Activated CD4-positive, alpha-beta memory T cell treated with anti-CD3 and anti-CD28 coated beads, Interleukin-2, amount 10 ng/mL, durations not matched to agents 7 days and 5 days (primary cell): ENCODE measurements at places on chromosomes 16 and 17.

- DNase-seq: no peak
Measured at GRCh38 chr16:67649494-67649931, 4.6 kb downstream of the CARMIL2 start.

DNA sequence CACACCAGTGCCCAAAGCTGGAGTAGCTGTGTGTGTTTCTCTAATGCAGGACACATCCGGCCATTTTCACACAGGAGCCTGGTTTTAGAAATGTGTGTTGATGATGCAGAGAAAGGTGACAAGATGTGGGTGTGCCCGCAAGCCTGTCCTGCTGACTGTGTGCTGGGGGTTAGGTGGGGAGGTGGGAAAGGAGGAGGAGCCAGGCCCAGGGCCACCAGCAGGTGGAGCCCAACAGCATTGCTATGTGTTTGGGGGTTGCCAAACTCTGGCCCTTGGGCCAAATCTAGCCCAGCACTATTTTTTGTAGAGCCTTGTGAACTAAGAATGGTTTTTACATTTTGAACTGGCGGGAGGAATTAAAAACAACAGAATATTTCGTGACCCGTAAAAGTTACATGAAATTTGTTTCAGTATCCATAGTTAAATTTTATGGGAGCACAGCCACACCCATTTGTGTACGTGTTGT lies 61.7 kb upstream of the LGALS9 start:
- peak; percentile 62 for DNase-seq

GRCh38 chr16:89332243-89332901 lies 114.9 kb downstream of the ZNF778 start:
- no peak for DNase-seq

DNA sequence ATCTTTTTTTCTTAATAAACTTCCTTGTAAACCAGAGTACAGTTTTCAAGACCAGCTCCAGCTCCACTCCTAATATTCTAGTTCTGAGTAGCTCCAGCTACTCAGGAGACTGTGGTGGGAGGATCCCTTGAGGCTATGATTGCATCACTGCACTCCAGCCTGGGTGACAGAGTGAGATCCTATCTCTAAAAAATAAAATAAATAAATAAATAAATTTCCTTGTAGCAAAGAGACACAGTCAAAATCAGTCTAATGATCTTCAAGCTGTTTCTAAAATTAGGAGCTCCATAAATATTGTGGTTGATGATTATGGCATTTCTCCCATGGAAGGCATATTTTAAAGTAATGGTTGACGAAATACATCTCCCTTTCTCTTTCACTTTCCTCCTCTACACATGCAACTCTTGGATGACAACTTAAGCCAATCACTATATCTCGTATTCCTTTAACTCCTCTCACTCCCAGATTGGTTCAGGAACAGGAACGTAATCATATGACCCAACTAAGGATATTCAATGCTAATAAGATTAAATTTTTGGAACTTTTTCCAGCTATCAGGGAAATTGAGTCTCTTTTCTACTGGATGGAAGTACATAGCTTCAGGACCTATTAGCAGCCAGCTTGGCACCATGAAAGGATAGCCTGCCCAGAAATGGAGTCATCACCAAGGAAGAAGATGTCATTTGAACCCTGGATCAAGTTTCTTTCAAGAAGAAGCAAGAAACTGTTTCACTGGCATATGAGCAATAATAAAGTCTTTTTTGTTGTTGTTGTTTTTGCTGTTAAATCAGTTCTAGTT lies 42.1 kb upstream of the TAOK1 start:
- no peak for DNase-seq

DNA sequence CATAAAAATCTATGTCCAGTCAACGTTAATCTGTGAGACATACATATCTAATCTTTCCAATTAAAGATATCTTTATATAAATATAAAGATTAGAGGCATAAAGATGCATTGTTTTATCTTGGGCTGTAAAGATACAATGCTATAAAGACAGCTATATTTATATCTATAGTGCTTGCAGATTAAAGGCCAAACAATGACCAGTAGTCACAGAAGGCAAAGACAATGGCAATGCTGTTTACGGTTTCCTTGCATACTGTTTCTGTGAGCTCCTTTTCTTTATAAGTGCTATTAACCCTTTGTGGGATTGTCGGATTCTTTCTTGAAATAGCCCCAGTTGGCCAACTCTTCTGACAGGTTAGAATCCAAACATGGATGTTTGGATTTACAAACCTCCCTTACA lies 85.5 kb upstream of the SALL1 start:
- DNase-seq: no peak

DNA sequence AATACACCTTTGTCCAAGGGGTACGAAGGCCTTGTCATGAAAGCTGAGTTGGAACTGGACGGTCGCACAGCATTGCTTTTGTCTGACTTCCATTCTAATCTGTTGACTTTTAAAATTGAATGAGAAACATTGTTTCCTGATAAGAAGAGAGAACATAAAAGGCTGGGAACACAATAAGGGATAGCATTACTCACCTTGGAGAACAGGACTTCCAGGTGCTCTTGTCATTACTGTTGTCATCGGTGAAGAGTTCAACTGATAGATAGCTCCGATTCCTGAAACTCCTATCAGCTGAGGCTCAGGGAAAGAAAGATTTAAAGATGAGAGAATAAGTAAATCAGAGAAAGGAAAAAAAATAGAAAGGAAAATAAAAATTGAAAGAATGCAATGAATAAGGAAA lies 351.1 kb downstream of the KCNJ2 start:
- no peak for DNase-seq

- no peak for DNase-seq
Measured at GRCh38 chr17:42886283-42887176, 14.1 kb upstream of the G6PC1 start.

GRCh38 chr16:66493490-66494401 lies 56.2 kb downstream of the TK2 start:
- DNase-seq: no peak

- no peak for DNase-seq
Measured at GRCh38 chr16:73171380-73171779, 123.5 kb upstream of the ZFHX3 start.

DNA sequence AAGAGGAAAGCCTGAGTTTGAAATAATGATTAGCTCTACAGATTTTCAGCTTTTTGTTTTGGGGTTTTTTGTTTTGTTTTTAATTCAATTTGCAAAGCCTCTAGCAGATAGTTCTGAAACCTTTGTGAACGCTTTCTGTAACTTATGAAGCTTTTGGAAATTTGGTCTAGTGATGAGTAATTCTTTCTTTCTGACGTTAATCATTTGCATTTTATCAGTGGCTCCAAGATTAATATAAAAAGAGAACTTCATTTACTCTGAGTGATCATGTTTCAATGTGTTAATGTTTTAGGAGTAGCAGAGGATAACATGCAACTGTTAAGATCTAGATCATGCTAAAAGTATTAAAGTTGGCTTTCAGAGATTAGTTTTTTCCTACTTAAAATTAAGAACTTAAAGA lies 160.3 kb upstream of the TBX2 start:
- no peak for DNase-seq

- DNase-seq: no peak
Measured at GRCh38 chr17:30924341-30924740, 2.6 kb downstream of the ADAP2 start.

DNA sequence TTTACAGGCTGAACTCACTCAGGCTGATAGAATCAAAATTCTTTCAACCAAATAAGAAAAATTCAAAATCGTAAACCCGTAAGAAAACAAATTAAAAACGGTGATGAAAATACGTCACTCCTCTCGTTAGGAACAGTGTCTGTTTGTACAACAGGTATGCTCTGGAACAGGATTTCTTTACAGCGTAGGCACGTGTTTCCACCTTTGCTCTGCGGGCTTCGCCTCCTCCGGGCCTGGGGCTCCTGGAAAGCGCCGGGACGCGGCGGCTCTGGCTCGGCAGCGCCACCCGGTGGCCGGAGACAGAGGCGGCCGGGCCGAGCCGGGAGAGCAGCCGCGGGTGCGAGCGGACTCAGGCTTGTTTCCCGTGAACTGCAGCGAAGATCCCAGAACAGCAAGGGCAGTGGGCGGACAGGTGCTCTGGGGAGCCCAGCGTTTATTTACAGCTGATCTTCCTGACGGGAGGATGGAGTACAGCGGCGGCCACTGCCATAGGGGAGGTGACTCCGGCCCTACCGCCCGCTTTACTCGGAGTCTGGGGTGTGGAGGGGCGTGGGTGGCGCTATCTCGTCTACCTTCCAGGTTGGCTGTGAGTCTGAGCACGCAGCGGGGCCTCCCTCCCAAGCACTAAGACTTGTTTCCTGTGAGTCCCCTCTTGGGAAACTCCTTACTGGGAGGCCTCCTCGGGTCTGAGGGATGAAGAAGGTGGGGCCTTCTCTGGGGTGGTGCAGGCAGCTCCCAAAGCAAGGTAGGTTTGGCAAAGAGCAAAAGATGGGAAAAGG lies 40.5 kb upstream of the ATP2A3 start:
- DNase-seq: peak; percentile 66

DNA sequence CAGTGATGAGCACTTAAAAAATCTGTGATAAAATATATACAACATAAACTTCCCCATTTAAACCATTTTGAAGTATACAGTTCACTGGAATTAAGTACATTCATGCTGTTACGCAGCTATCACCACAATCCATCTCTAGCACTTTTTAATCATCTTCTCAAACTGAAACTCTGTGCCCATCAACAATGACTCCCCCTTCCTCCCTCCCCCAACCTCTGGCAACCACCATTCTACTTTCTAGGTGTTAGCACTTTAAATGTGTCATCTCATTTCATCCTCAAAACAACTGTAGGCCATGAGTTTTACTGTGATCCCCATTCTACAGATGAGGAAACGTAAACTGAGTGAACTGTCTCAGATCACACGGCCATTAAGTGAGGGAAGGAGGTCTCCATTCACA lies 13.8 kb upstream of the TMEM98 start:
- DNase-seq: peak; percentile 57

DNA sequence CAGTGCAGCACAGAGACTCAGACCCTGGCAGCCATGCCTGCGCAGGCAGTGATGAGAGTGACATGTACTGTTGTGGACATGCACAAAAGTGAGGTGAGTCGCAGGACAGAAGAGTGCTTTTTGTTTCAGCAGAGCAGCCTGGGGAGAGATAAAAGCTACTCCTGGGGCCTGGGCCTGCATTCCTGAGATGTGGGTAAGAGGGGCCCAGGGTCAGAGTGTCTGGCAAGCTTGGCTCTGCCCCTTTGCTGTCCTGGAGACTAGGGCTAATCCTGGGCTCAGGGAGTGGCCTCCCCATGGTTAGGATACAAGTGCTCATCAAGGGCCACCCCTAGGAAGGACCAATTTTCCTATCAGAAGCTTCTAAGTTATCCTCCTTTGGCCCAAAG lies 4.8 kb upstream of the ERBB2 start:
- DNase-seq: no peak

DNA sequence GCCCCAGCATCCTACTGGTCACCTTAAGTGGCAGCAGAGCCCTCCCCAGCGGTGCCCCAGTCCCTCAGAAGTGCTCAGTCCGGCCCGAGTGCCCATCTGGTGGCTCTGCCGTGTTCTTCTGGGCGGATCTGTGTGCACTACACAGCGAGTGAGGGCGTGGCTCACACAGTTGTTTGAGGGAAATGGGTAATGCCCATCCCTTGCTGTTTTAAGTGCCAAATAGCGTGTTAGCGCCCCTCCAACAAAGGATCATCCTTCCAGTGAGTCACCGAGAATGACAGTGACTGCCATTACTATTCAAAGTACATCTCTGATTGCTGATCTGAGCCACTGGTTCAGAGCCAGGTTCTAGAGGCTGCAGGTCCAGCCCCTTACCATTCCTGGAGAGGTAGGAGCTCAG lies 152.0 kb downstream of the LGALS9B start:
- DNase-seq: no peak

GRCh38 chr16:75111961-75112733 lies 4.4 kb downstream of the LDHD start:
- DNase-seq: no peak

GRCh38 chr16:60203525-60204124 lies 1469.5 kb upstream of the GOT2 start:
- DNase-seq: no peak

DNA sequence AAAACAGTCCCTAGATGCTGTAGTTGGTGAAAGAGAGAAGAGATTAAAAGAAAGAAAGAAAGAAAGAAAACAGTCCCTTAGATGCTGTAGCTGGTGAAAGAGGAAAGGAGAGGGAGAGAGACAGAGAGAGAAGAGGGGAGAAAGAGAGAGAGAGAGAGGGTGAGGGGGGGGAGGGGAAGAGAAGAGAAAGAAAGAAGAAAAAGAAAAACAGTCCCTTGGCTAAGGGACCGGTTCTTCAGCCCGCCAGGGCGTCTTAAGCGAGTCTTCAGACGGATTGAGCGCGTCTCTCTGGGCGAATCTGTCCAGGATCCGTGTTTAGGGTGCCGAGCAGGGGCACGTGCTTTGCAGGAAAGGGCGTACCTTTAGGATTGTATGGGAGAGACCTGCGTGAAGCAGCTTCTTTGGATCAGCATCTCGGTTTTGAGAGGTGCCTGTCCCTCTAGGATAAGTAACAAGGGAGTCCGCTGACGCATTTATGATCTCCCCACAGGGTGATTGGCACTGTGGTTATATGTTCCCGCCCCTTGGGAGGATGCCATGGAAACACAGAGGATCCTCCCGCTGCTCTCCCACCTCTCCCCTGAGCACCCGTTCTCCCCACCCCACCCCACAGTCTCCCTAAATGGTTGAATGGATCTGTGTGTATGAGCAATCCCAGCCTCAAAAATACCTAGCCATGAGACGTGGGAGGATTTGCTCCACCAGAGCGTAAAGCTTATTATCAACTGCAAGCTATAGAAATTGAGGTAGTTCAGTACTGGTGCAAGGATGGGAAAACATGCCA lies 16.7 kb downstream of the GNGT2 start:
- DNase-seq: peak; percentile 44

GRCh38 chr17:61205401-61205800 lies 194.2 kb upstream of the TBX2 start:
- DNase-seq: no peak

DNA sequence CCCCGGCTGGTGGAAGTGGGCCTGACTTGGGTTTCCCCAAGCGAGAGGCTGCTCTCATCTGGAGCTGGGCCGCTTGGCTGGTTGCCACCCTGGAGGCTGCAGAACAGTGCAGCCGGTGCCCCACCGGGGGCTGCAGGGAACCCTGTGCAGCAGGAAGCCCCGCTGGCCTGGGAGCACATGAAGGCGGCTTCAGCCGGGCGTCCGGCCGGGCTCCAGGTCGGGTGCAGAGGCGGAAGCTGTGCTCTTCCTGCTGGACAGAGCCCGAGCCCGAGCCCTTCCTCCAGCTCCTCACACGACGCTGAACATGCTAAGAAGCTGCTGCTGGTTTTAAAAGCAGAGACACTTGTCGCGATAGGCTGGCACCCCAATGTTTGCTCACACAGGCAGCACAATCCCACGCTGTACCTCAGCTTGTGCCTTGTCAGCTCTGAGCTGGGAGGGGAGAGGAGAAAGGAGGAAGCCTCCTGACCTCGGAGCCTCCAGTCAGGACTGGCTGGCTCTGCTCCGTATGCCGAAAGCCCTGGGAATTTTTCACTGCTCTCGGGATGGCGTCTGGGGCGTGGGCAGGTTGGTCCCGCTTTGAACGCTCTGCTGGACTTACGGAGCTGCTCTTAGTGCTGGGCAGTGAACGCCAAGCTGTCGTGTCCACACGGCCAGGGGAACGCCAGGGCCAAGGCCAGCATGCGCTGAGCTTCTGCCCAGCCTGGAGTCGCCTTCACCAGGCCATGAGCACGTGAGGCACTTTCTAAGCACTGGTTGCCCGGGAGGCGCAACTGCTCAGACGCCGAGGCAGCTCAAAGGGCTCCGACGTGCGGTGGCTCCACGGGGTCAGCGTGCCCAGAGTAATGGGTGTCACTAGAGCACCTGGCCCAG lies 8.8 kb downstream of the CDK5R1 start:
- DNase-seq: no peak
